ENCODE measurements at places on chromosomes 4 and X. TPM values are rescaled to one million over a fixed set of nuclear protein-coding genes. Genes with fewer than 3 reads are reported as not detected.

TRO gene
- 0.64 TPM for total RNA-seq

SLC38A5 gene
- total RNA-seq: 0.39 TPM

TRMT44 gene
- 5.7 TPM for total RNA-seq

PCSK1N gene
- total RNA-seq: 39.5 TPM

MAOB gene
- 0.13 TPM for total RNA-seq

GPC4 gene
- 0.01 TPM for total RNA-seq

CXCL10 gene
- total RNA-seq: 0.17 TPM

PABPC4L gene
- 0.16 TPM for total RNA-seq

ENPP6 gene
- not detected for total RNA-seq

ATP1B4 gene
- total RNA-seq: not detected

SORBS2 gene
- total RNA-seq: 0.02 TPM

ARSJ gene
- total RNA-seq: 6.3 TPM

POLR2B gene
- total RNA-seq: 67.7 TPM
